CD4-positive, alpha-beta T cell treated with Interleukin-10 for 1 hour (primary cell): ENCODE measurements at places on chromosomes 2 and 18.
A peak's percentile ranks its signal among the peaks of the same experiment; 100 is the strongest.

GRCh38 chr2:41197781-41198180, 745.9 kb upstream of the SLC8A1 start:
- DNase-seq, result no peak

GRCh38 chr2:171416009-171416926, 17.5 kb downstream of the METTL8 start:
- peak; percentile 82 for DNase-seq

- no peak for DNase-seq
These were observed 274.7 kb downstream of the HAUS1 start for GRCh38 chr18:46378864-46379207.

- DNase-seq, result no peak
These were observed 42.3 kb downstream of the ATP9B start for GRCh38 chr18:79111483-79111882.

DNA sequence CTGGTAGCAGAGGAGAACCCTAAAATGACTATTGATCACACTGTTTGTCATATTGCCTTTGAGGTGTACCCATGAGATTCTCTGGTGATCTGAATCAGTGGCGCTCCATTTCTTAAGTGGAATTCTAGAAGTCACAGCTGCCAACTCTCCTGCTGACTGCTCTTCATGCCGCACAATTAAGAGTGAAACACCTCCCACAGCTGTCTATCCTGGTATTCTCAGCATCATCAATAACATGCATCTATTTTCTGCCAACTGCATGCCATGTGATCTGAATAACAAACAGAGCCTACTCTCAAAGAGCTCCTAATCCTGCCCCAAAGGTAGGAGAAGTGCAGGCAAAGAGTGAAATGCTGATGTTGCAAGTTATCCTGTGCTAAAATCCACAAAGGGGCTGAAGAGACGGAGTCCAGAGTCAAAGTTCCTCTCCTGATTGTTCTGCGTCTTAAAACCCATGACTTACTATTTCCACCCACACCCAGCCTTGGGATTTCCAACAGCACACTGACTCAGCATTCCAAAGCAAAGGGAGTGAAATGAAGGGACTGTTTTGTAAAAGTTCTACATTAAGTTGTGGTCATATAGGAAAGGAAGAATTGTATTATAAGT, 13.7 kb upstream of the DAPL1 start:
- DNase-seq, result no peak

- DNase-seq, result no peak
These were observed 1.4 kb upstream of the ACTG2 start for GRCh38 chr2:73891276-73891901.

- DNase-seq, result no peak
These were observed 157.3 kb downstream of the MSH2 start for GRCh38 chr2:47560107-47560819.

DNA sequence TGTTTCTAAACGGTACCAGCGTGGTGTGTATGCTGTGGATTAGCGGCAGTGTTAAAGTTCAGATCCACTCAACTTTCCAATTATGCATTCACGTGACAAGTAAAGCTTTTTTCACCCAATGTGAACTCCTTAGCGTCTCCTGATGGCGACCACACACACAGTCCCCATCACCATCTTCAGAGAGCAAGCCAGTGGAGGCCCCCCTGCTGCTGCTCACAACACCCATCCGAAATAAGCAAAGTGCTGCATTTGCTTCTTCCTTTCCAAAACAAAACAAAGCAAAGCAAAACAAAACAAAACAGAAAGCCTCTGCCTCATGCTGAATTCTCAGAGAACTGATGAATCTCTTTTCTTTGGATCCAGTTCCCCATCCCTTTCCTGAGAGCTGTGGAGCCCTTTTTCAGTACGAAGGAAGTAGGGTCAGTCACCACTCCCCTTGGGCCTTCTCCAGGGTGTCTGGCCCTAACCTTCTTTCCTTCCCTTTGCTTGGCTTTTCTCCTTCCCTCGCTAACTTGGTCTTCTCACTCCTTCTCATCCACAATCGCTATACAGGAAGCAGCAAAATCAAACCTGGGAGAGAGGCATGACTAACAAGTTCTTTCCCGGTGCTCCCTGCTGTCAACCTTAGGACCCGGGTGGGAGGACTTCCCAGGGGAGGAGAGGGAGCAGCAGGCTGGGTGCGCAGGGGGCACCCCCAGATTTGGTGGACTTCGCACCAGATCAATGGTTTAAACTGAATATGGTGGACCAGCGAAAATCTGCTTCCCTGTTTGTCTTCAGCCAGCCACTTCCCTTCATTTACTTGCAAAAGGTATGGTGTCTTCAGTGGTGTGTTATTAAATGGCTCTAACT, 56.0 kb downstream of the NRP2 start:
- DNase-seq, result no peak

DNA sequence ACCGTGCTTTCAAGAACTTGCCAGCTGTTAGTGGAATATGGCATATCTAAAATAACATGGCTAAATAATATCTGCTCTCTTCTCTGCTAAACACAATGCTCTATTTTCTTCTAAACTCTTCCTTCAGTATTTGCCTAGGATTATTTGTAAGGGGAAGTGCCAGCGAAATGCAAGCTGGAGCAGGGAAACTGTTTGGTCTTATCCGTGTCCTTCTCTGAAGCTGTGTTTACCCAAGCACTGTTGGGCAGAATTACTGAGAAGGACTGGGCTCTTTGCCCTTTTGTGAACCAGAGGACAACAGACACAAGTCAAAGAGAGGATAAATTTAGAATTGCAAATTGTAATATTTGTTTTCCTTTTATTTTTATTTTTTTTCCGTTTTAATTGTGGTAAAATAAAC, 23.6 kb downstream of the CPO start:
- DNase-seq, result no peak

DNA sequence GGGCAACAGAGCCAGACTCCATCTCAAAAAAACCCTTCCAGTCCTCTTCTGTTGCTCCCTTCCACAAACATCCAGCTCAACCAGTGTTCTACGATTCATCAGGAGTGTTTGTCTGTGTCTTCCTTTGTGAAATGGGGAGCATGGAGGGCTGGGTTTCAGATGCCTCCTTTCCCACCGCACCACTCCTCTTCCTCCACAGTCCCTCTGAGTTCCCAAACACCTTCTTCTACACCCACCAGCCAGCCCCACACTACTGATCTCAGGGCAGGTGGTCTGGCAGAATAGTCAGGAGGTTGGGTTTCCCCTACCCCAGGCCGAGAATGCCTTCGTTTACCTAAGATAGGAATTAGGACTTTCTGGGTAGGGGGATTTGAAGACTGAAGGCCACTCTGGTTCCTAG, 36.9 kb downstream of the NGEF start:
- DNase-seq, result no peak

DNA sequence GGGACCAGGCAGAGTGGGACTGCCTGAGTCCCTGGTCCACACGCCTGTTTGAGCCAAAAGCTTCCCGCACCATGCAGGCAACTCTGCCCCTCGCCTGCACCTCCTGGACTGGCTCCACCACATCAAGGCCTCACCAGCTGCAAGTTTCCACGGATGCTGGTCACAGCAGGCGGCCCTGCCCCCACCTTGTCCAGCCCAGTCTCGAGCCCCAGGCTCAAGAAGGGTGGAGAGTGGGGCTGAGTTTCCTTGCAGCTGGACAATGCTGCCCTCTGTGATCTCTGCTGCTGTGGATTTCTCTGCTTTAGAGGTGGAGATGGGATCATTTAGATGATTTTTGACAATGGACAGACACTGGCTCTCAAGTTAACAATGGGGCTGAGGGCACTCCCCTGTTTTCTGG, 74.9 kb downstream of the MTCL1 start:
- no peak for DNase-seq

GRCh38 chr2:133296401-133296800, 271.9 kb downstream of the NCKAP5 start:
- DNase-seq, result no peak

- DNase-seq, result no peak
These were observed 7.1 kb upstream of the UPP2 start for GRCh38 chr2:158094487-158095092.

DNA sequence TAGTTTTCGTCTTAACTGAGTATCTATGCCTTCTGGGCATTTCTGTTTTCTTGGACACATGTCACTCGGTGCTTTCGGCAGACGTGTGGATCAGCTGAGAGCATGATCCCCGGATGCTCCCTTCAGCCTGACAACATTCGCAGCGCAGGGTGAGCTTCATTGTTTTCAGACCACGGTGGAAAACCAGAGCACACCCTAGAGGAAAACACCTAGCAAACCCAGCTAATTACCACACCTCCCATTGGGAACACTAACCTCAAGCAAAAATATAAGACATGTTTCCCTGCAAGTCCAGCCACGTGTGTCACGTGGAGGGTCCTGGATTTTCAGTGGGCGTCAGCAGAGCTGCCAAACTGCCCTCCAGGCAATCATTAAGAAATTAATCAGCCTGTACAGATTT, 31.0 kb downstream of the ANKRD29 start:
- DNase-seq, result no peak

- no peak for DNase-seq
These were observed 2.3 kb upstream of the PLCD4 start for GRCh38 chr2:218605432-218605831.

GRCh38 chr2:48345176-48345575, 184.8 kb upstream of the STON1 start:
- no peak for DNase-seq

DNA sequence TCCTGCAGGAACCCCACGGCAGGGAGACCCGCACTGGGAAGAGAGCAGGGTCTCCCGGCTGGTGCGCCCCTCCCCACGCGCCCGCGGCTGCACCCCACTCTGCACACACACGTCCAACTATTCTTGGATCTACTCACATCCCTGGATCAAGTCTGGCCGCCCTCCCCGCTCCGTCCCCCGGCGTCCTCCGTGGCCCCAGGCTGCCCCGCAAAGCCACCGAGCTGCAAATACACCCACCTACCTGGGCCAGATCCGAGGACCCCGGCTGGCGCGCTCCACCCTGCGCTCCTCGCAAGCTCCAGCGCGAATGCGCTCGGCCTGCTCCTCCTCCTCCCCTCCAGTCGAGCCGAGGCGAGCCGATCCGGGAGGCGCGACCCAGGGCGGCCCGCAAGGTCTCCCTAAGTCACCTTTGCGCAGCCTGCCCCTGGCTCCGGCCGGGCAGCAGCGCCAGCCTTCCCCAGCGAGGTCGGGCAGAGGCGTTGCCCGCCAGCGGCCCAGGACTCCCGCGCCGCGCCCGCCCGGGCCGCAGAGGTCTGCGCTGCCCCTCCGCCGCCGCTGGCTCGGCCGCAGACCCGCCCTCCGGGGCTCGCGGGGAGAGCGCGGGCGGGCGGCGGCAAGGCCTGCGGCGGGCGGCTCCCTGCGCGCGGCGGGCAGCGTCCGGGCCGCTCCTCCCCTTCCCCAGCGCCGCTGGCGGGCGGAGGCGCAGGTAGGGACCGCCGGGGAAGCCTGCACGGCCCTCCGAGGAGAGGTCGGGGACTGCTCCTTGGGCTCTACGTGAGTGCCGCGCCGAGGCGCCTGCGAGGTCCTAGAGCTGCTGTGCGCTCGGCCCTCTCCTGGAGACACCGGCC, 126.0 kb downstream of the OSBPL1A start:
- DNase-seq, result no peak

DNA sequence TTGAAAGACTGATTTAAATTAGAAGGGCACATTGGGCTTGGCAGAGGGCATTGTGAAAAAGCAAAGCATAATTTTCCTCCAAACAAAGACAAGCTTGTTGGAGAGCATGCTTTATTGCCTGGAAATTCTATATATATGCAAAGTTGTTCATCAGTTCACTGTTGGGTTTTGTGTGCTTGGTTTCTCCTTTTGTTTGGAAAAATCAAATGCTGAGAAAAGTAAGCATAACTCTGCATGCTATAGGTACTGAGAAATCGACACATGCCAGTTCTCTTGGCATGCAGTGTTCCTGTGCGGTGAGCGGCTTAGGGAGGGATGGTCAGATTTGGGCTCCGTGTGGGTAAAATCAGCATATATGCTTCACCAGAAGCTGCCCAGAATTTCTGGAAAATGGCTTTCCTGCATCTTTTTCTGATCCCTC, 161.0 kb downstream of the RAPGEF4 start:
- DNase-seq, result no peak

DNA sequence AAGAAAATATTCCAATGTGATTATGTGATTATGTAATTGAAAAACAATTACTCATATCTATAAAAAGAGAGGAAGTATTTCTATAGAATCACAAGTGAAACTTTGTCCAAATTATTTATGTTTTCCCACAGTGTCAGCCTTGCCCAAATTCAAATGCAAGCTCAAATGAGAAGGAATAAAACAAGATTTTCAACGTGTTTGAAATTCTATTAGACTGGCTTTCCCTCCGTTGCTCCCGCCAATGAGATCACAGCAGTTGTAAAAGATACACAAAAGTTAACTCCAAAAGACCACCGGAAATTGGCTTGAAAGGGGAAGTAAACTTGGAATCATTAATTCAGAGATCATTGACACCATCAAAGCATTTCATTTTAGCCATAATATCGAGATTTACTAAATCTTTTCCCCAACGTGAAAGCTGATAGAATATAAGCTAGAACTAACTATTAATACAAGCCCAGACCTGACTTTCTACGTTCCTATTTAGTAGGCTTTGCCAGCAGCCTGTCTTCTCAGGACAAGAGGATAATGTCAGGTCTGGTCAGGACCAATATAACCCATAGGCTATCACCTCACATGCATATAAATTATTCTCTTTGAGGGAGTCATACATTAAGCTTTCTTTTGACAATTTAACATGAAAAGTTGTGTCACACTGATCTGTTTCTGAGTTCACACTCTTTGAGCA, 222.6 kb upstream of the CHAC2 start:
- DNase-seq, result no peak

- no peak for DNase-seq
These were observed 101.7 kb downstream of the FAM210A start for GRCh38 chr18:13624563-13625237.

DNA sequence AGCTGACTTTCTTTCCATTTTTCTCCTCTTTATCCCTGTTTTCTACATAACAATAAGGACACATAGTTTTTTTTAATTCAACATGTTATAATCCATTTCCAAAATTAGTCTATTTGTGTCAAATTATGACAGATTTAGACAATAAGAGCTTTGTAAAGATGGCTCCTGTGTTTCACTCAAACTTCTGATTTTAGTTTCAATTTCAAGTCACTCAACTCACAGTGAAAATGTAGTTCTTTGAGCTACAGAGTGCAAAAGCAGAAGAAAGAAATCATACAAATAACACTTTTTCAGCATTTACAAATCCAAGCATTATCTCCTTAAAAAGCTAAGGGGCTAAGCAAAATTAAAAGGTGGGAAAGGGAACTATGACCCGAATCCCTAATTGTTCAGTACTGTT, 340.7 kb upstream of the TRIB2 start:
- DNase-seq, result no peak

DNA sequence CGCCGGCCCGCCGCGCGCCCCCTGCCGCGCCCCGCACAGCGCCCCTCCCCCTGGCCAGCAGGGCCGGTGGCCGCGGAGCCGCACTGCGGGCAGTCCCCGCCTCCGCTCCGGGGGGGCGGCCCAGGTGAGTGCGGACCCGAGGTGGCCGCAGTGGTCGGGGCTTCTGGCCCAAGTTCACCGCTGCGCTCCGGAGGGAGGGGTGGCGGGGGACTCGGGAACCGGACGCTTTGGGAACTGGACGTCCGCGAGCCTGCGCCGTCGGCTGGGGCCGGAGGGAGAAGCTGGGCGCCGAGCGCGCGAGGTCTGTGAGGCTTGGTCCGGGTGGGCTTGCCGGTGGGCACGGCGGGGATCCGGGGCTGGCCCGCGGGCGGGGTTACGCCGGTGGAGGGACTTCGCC, 591 bp upstream of the LDLRAD4 start:
- no peak for DNase-seq
